GM04503 (cell line): ENCODE measurements at places on chromosomes 16 and 17.
A peak's percentile ranks its signal among the peaks of the same experiment; 100 is the strongest.

- DNase-seq: no peak
These were observed 50.9 kb downstream of the B9D1 start for GRCh38 chr17:19311421-19312215.

DNA sequence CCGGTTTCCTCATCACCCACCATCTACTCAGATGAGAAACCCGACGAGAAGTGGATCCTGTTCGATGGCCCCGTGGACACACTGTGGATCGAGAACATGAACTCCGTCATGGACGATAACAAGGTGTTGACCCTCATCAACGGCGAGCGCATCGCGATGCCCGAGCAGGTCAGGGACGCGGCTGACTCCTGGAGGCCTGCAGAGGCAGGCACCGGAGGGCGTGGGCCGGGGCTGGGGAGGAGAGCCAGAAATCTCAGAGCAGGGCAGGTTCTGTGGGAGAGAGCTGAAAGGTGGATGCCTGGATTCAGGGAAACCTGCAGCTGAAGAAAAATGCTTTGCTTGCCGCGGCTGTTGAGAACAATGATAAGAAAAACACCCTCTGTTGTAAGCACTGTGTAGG lies 47.2 kb upstream of the KDM6B start:
- DNase-seq: no peak

DNA sequence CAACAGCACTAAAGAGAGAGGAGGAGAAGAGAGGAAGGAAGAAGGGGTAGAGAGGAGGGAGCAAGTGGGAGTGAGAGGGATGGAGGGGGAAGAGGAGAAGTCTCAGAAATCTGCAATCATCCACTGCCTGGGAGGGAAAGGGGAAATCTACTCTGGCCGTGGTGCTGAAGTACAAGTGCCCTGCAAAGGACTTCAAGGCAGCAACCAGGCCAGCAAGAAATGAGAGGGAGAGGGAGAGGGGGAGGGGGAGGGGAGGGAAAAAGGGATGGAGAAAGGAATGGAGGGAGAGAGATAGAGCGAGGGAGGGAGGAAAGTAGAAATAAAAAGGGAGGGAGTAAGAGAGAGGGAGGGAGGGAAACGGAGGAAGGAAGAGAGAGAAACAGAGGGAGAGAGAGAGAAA lies 130.8 kb upstream of the EEF2KMT start:
- DNase-seq: no peak

DNA sequence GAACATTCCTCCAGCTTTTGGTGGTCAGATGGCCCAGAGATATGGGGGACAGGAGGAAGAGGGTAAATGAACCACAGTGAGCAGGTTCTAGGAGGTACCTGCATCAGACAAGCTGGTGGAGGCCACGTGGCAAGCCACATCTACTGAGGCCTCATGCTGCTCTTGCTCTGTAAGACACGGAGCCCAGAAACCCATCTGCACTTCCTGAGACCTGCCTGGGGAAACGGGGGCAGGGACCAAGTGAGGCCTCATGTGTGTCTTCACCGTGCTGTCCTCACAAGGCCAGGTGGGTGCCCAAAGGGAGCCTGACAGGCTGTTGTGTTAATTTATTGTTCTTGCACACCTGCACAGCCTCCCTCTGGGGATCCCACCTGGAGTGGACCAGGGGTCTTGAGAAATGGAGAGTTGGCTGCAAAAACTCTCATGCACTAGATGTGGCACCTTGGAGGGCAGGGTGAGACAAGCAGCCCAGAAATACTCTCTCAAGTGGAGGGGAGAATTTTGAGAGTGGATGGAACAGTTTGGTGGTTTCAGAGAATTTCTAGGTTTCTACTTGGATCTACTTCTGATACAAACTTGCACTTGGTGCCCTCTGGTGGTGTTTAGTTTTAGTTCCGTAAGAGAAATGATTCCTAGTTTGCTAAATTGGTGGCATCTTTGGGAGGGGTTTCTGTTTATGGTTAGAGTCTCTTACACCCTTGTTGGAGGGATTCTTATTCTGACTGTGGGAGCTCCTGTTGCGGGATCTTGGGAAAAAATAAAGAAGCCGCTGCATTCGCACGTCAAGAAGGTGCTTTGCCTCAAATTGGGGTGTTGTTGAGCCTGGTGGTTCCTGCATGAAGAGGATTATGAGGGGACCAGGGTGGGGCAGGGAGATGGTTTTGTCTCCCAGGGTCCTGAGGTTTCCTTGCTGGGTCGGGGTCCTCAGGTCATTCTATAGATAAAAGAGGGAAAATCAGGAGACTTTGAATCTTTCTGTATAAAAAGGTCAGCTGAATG lies 47.5 kb downstream of the SLC6A2 start:
- DNase-seq: no peak

GRCh38 chr16:69498926-69499325 lies 66.8 kb upstream of the NFAT5 start:
- no peak for DNase-seq

DNA sequence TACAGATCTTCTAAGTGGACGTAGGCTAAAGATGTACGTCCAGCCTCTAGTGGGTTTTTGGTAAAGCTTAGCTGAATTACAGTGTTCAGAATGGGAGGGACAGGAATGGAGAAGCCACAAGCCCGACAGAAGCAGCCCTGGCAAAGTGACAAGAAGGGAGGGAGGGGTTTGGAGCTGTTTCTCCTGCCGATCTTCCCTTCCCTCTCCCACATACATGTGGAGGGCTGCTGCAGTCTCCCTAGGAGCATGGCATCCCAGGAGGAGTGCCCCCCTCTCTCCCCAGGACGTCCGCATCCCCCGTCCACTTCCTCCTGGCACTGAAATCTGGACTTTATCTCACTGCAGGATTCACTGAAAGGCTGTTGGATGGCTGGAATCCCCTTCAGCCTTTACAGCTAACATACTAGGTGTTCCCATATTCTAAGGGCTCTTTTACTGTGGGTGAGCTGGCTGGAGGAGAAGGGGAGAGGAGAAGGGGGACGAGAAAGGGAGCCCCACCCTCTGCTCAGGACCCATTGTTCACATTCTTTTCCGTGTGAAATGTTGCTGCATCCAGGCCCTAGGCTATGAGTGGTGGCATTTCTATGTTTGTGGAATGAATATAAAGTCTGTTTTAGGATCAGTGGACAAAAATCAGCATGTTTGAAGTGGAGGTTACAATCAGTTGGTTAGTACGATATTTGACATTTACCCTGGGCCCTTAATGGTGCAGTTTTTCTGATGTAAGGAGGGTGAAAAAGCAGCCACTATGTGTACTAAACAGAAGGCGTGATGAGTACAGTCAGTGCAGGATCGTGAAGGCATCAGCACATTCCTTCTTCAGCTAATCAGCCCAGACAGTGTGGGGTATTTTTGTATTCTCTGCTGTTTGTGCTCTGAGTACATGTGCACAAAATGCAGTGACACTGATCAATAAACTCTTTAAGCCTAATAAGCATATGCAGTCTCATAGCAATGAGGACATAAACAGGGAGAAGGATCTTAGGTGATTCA lies 94.6 kb downstream of the SPECC1 start:
- no peak for DNase-seq

DNA sequence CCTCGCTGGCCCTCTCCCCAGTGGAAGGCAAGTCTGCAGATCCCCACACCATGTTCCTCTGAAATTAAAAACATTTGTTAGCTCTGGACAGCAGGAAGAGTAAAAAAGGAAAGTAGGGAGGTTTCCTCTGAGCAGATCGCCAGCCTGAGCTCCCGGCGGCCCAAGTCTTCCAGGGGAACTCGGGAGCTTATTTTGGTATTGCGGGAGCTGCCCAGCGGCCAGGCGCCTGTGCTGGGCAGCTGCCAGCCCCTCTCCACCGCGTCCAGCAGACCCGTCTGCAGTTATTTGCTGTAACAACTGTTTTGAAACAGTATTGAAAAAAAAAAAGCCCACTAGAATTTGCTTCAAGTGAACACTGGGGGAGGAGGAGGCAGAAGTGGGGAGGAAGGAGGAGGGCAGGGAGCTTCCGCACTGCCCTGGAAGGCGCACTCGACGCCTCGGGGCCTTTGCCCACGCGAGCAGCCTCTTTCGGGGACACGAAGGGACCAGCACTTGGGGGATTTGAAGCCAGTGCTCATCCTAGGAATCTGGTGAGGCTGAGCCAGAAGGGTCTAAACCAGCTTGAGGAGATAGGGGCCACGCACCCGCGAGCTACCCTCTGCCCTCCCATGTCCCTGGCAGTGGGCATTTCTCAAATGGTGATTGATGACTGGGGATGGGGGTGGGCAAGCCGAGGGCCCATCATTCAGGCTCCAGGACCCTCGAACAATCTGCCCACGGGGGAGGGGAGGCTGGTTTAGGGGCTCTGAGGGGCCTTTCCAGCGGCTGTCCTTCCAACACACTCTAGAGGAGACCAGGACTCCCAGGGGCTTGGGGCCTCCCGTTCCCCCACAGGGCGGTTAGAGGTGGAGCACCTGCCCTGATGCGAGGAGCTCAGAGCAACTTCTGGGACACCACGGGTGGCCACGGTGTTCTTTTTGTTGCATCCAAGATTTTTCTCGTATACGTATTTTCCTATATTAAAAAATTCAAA lies 3.0 kb upstream of the BAHCC1 start:
- no peak for DNase-seq

DNA sequence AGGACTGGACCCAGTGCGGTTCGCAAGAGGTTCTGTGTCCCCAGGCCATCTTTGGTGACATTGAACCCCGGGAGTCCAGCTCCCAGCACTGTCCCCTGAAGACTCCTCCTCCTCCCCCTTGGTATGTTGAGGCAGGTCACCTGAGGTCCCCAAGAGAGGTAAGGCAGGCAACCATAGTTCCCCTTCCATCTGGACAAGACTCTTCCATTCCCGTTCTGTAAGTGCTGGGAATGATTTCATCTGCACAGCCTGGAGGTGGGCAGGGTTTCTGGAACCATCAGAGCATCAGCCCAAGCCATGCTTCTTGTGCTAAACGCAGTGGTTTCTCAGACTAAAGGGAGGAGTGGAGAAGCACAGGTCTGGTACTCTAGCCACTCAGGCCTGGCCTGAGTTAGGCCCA lies 24.9 kb downstream of the COPZ2 start:
- DNase-seq: no peak

DNA sequence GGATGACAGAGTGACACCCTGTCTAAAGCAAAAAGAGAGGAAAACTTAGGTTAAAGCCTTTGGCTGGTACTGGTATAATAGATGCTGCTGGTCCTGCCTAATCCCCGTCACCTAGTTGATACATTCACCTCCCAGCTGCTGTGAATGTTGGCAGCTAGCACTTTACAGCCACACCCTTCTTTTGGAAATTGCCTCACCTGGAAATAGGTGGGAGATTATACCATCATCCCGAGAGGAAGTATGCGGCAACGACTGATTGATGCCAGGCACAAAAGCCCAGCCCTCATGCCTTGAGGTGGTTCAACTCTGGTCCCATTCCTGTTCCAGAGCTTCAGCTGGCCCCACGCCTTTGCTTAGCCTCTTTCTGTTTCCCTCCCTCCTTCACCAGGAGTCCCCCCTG lies 53.2 kb upstream of the SIAH1 start:
- DNase-seq: no peak

- DNase-seq: no peak
These were observed 156.7 kb downstream of the HAPSTR1 start for GRCh38 chr16:9248162-9248561.

DNA sequence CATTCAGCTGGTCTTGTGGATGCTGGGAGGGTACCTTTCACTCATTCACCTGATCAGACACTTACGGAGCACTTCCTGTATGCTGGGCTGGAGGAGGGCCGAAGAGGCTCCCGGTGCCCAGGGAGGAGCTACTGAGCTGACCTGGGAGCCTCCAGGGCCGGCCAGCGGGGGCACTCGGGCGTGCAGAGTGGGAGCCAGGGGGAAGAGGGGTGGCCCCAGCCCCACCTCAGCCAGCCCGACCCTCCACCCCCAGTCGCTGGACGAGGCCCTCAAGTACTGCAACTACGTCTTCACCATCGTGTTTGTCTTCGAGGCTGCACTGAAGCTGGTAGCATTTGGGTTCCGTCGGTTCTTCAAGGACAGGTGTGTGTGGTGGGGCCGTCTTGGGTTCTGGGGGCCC lies 10.3 kb downstream of the TPSG1 start:
- no peak for DNase-seq

GRCh38 chr16:31438414-31438813 lies 4.2 kb downstream of the ZNF843 start:
- DNase-seq: no peak

DNA sequence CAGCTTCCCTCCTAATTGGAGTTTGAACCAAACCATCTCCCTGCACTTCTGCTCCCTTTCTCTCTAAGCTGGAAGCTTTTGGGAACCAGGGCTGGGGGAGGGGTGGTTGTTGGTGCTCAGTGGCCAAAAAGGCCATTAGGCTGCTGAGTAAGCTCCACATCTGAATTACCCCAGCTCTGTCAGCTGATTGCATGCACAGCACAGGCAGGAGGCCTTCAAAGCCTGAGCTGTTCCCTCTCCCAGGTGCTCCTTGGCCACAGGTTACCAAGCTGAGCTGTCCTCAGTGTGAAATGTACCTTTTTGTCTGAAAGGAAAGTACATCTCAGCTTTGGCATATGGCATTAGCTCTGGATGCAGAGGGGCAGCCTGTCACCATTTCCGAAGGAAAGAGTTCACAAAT lies 6.2 kb upstream of the TBKBP1 start:
- no peak for DNase-seq

GRCh38 chr16:67447508-67448076 lies 16.7 kb downstream of the HSD11B2 start:
- DNase-seq: no peak

- DNase-seq: no peak
These were observed 7.4 kb downstream of the CDK5RAP3 start for GRCh38 chr17:47978324-47978723.

GRCh38 chr17:79043931-79044320 lies 20.0 kb downstream of the C1QTNF1 start:
- no peak for DNase-seq

DNA sequence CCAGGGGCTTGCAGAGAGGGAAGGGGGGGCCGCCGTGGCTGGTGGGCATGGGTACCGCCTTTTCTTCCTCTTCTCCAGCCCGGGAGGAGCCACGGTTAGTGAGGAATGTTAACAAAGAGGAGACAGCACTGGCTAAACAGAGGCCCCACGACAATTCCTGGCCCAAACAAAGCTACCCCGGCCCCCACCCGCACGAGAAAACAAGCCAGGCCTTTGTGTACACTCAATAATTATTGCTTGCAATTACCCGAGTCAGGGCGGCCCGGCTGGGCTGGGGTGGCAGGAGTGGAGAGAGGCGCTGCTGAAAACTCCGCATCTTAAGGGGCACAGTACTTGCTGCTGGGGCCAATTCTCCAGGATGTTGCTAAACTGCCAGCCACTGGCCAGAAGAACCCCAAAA lies 56.4 kb downstream of the IRX5 start:
- DNase-seq: no peak

- no peak for DNase-seq
These were observed 182 bp downstream of the RPL26 start for GRCh38 chr17:8382880-8383142.

- DNase-seq: no peak
These were observed 31.2 kb downstream of the RNF135 start for GRCh38 chr17:31002047-31002446.

- no peak for DNase-seq
These were observed 335.2 kb downstream of the SEC14L1 start for GRCh38 chr17:77476006-77476405.

- DNase-seq: no peak
These were observed 68.8 kb upstream of the CREBBP start for GRCh38 chr16:3949287-3949686.

GRCh38 chr17:57475796-57476195 lies 219.5 kb downstream of the MSI2 start:
- no peak for DNase-seq

GRCh38 chr17:29014716-29015115 lies 8.9 kb upstream of the SEZ6 start:
- DNase-seq: no peak

GRCh38 chr16:62970851-62971250 lies 934.6 kb upstream of the CDH8 start:
- no peak for DNase-seq

- DNase-seq: peak; percentile 33
These were observed 382.0 kb upstream of the DYNLRB2 start for GRCh38 chr16:80158766-80159165.

GRCh38 chr17:17172001-17172939 lies 33.9 kb downstream of the PLD6 start:
- DNase-seq: no peak
